Heart right ventricle (tissue), 16 donors: ENCODE measurements at places on chromosomes 2 and 18.
A peak's percentile ranks its signal among the peaks of the same experiment; 100 is the strongest.

GRCh38 chr2:56962673-56963072 lies 778.9 kb downstream of the CCDC85A start:
- no peak overlapping the region for H3K27ac ChIP-seq
- no peaks in the 10 kb centered on the region for H3K27me3 ChIP-seq
- no peak for DNase-seq
- no peaks in the 10 kb centered on the region for H3K36me3 ChIP-seq

DNA sequence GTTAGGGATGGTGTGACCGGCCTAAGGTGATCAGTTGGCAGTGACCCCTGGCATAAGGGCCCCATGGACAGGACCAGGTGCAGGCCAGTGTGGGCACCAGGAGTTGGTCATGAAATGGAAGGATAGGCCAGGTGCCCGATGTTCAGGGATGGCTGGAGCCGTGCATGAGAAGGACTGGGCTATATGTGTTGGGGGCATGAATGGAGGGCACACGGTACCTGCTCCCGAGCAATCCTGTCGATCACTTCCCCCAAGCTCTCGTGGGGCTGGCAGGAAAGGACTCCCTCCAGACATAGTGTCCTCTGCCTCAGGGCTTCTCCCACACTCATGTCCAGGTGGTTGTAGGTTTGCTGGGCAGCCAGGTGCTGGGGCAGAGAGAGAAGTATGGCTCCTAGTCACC lies 7.6 kb downstream of the PRKAG3 start:
- H3K27me3 ChIP-seq, result no peaks in the 10 kb centered on the region
- H3K36me3 ChIP-seq, result peaks cover 4% of the 10 kb centered on the region
- DNase-seq, result no peak
- no peak overlapping the region for H3K27ac ChIP-seq
- H3K4me1 ChIP-seq, result no peaks in the 10 kb centered on the region

GRCh38 chr2:64757126-64757525 lies 103.4 kb upstream of the SERTAD2 start:
- no peaks in the 10 kb centered on the region for H3K36me3 ChIP-seq
- H3K4me1 ChIP-seq, result peaks cover 5% of the 10 kb centered on the region
- no peak overlapping the region for H3K27ac ChIP-seq
- no peak overlapping the region for H3K4me3 ChIP-seq

DNA sequence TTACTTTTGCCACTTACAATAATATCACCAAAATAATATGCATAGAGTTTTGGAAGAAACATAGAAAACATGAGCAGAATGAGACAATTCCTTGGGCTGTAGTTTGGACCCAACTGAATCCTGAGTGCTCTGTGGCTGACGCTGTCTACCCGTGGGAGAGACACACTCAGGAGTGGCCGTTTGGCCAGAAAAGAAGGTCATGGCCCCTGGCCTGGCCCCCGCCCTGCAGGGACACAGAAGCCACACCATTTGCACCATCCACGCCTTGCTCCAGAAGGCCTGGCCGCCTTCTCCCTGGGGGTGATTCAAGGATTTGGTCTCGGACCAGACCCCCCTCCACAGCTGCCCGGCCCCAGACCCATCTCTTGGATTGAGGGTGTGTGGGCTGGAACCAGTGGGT lies 6.4 kb upstream of the D2HGDH start:
- no peak for DNase-seq
- H3K4me3 ChIP-seq, result no peak overlapping the region
- peak overlapping the region; percentile 71 for H3K27ac ChIP-seq
- H3K27me3 ChIP-seq, result no peaks in the 10 kb centered on the region
- H3K36me3 ChIP-seq, result peaks cover 37% of the 10 kb centered on the region

- H3K4me3 ChIP-seq, result no peak overlapping the region
- H3K4me1 ChIP-seq, result peaks cover 15% of the 10 kb centered on the region
- H3K36me3 ChIP-seq, result no peaks in the 10 kb centered on the region
- H3K27ac ChIP-seq, result peak overlapping the region; percentile 59
- H3K27me3 ChIP-seq, result no peaks in the 10 kb centered on the region
These were observed 102.2 kb upstream of the CYP1B1 start for GRCh38 chr2:38178119-38178518.

DNA sequence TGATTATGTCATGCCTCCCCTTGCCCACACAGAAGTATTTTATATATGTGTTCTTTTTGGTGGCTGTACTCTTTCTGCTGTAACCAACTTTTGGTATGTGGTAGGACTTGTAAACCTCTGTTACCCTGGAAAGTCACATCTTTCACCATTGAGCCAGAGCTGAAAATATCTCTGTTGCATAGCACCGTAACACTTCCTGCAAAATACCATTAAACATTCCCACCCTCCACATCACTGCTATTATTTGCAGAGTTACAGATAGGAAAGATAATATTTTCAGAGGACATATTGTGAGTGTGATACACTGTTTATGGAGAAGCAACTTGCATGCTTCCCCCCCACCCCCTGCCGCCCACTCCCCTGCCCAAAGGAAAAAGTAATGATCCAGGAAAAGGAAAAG lies 44.8 kb downstream of the CAB39 start:
- H3K4me3 ChIP-seq, result no peak overlapping the region
- H3K27ac ChIP-seq, result peak overlapping the region; percentile 52
- H3K27me3 ChIP-seq, result no peaks in the 10 kb centered on the region
- peaks cover 31% of the 10 kb centered on the region for H3K4me1 ChIP-seq
- DNase-seq, result no peak

GRCh38 chr2:43818761-43819160 lies 19.9 kb downstream of the ABCG5 start:
- no peak overlapping the region for H3K4me3 ChIP-seq
- H3K27me3 ChIP-seq, result peaks cover 5% of the 10 kb centered on the region
- H3K36me3 ChIP-seq, result no peaks in the 10 kb centered on the region
- no peak for DNase-seq

DNA sequence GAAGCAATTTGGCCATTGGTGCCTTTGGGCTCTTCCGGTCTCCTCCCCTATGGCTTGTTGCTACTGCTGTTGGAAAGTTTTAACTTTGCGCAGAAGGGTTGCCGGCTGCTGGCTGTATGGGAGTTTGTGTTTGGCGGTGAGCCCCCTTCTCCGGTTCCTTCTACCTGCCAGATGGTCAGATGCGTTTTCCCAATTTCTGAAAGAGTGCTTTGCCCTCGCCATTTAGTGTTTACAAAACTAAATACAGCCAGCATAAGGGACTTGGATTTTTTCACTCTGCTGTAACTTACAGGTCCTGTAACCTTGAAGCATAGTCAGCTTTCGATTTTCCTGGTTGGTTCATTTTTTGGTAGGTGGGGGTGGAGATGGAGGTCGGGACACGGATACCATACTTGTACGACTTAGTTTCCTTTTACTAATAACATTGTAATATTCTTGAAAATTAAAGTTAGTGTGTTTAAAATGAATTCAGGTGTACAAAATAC lies 604 bp downstream of the COQ10B start:
- H3K4me3 ChIP-seq, result peak overlapping the region; percentile 57
- peaks cover under 1% of the 10 kb centered on the region for H3K36me3 ChIP-seq
- no peak for DNase-seq
- H3K27me3 ChIP-seq, result no peaks in the 10 kb centered on the region
- peak overlapping the region; percentile 99 for H3K27ac ChIP-seq

- no peaks in the 10 kb centered on the region for H3K36me3 ChIP-seq
- no peaks in the 10 kb centered on the region for H3K27me3 ChIP-seq
- peak; percentile 28 for DNase-seq
These were observed 34.9 kb downstream of the RNU4ATAC start for GRCh38 chr2:121565389-121566250.

GRCh38 chr18:2486426-2486825 lies 84.9 kb downstream of the METTL4 start:
- H3K27ac ChIP-seq, result no peak overlapping the region
- H3K27me3 ChIP-seq, result no peaks in the 10 kb centered on the region
- H3K4me1 ChIP-seq, result no peaks in the 10 kb centered on the region
- DNase-seq, result no peak
- H3K36me3 ChIP-seq, result no peaks in the 10 kb centered on the region

DNA sequence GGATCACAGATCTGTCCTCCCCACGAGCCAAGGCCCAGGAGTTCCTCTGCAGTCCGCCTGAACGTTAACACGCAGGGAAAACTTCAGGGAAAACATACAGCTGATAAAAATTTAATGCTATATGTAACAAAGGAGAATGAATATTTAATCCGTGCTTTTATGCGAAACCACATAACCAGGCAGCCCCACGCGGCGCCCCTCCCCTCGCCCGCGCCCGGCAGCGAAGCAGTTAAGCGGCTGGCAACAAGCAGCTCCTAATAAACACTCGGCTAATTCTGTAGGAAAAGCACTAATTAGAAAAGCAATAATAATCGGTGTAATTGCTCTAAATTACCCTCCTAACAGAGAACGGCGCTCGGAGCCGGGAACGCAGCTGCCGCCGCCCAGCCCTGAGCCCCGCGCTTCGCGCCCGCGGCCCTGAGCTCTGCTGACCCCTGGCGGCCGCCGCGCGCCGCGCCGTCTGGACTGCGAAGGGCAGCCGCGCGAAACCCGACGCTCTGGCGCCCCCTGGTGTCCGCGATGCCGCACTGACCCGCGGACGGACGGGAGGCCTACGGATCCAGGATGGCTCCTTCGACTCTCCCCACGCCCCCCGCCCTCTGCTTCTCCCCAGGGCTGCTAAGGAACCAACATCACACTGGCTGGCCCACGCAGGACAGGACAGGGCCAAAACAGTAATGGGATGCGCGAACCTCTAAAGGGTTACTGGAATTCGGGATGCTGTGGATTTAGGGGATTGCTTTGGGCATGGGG lies 181.4 kb downstream of the SMAD2 start:
- H3K27ac ChIP-seq, result no peak overlapping the region
- peak; percentile 83 for DNase-seq
- peak overlapping the region; percentile 2 for H3K4me3 ChIP-seq
- peaks cover 5% of the 10 kb centered on the region for H3K4me1 ChIP-seq

DNA sequence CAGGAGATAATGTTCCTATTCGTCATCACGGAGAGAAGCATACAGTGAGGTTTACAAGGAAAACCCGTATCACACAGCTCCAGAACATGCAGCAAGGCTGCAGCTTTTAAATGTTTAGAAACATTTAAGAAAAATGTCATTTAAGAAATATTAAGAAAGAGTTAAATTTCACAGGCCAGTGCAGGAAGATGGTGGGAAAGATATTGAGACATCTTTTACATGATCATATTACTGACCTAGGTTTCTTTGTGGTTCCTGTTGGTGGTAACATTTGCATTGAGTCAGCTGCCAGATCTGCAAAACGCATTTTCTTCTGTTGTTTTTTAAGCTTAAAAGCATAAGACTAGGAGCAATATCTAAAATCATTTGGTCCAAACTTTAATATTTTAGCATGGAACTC lies 44.9 kb downstream of the CPO start:
- H3K4me1 ChIP-seq, result peaks cover 31% of the 10 kb centered on the region
- no peaks in the 10 kb centered on the region for H3K27me3 ChIP-seq
- H3K36me3 ChIP-seq, result no peaks in the 10 kb centered on the region
- H3K27ac ChIP-seq, result no peak overlapping the region
- H3K4me3 ChIP-seq, result no peak overlapping the region

DNA sequence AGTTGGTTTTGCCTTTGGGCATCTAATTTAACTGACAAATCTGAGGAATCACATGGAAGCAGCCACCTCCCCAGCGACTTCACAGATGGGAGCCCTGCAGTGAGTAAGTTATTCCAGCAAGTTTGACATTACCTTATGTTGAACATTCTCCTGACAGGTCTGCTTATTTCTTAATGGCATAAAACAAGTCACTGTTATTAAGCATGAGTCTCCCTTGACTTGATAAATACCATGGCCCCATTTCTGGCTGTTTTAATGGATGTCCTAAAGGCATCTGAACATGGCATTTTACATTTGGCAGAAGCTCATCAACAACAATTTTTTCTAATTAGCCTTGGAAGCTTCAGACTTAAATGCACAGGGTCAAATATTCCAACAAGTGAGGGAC lies 92.6 kb upstream of the CREB1 start:
- no peaks in the 10 kb centered on the region for H3K36me3 ChIP-seq
- no peaks in the 10 kb centered on the region for H3K27me3 ChIP-seq
- H3K4me1 ChIP-seq, result no peaks in the 10 kb centered on the region
- DNase-seq, result no peak

- DNase-seq, result no peak
- no peak overlapping the region for H3K4me3 ChIP-seq
- no peaks in the 10 kb centered on the region for H3K27me3 ChIP-seq
- H3K4me1 ChIP-seq, result no peaks in the 10 kb centered on the region
- H3K27ac ChIP-seq, result no peak overlapping the region
- H3K36me3 ChIP-seq, result no peaks in the 10 kb centered on the region
These were observed 90.6 kb downstream of the SGPP2 start for GRCh38 chr2:222514901-222515300.

DNA sequence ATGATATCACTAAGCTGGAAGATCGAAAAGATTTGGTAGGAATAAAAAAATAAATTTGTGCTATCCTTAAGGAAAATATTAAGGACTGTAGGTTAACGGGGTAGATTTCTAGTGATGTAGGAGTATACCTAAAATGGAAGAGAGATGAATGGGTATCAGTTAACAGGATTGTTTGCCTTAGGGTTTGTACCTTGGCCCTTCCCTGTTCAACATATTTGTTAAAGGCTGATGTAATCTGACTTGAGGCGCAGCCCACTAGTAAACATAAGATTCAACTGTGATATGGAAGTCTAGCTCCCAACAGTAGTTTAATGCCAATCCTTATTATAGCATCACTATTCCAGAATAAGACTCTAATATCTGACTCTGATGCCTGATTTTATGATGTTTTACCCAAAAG lies 685.2 kb downstream of the DCC start:
- no peak for DNase-seq
- H3K4me1 ChIP-seq, result no peaks in the 10 kb centered on the region
- H3K27me3 ChIP-seq, result no peaks in the 10 kb centered on the region
- H3K36me3 ChIP-seq, result no peaks in the 10 kb centered on the region

- no peak for DNase-seq
- H3K27ac ChIP-seq, result no peak overlapping the region
- no peaks in the 10 kb centered on the region for H3K27me3 ChIP-seq
- no peak overlapping the region for H3K4me3 ChIP-seq
- H3K36me3 ChIP-seq, result no peaks in the 10 kb centered on the region
These were observed 20.9 kb upstream of the KLF11 start for GRCh38 chr2:10022445-10022844.
